ENCODE measurements at places on chromosomes 6 and 20.
A peak's percentile ranks its signal among the peaks of the same experiment; 100 is the strongest.

DNA sequence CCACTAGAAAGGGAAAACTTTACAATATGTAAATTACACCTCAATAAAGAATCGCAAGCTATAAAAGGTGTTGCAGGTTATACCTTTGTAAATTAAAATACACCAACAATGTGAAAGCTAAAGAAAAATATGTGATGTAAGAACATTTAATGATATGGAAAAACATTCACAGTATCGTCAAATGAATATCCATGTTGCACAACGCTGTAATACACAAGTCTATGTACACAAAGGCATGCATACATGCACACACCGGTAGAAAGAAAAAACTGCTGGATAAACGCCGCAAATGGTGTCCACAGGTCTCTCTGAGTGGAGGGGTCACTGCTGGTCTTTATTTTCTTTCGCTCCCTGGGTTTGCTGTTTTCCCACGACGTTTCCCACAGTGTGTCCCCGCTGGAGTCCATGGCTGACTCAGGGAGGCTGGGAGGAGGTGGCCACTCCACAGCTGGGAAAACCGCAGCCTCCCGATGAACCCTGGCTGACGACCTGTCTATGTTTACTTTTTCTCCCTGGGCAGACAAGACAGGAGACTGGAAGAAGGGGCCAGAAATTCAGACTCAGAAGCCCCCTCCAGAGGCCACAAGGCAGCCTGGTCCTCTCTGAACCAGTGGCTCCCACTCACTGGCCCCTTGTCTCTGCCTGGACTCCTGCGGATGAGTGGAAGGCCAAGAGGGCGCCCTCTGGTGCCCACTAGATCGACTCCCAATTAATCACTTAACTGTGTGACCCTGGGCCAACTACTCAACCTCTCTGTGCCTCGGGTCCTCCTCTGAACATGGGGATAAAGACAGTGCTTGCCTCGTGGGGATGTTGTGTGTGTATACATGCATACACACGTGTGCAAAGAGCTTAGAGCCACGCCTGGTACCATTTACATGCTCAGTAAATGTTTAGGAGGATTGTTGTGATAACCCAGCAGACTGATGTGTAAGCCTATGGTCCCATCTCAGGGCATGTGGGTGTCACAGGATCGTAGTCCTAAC, 12.8 kb upstream of the BPI start:
- DNase-seq: peak; percentile 26

GRCh38 chr6:136791296-136792094, 782 bp downstream of the MAP3K5 start:
- DNase-seq: peak; percentile 64

DNA sequence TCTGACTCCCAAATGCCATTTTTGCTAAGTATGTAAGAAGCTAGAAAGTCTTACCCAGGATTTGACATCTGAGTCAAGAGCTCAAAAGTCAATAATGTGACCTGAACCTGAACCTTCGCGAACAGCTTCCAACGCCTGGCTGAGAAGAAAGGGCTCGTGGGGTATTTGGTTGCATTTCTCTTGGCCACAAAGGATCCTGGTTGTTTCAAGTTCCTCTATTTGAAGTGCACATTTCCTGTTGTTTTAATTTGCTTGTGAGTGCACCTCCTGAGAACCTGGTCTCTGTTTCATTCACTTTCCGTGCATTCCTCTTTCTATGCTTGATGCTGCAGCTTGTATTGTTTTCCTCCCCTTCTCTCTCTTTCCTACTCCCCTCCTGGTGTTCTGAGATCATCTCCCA, 212.5 kb downstream of the FOXA2 start:
- no peak for DNase-seq

GRCh38 chr6:122861594-122861993, 72.5 kb downstream of the SMPDL3A start:
- no peak for DNase-seq

DNA sequence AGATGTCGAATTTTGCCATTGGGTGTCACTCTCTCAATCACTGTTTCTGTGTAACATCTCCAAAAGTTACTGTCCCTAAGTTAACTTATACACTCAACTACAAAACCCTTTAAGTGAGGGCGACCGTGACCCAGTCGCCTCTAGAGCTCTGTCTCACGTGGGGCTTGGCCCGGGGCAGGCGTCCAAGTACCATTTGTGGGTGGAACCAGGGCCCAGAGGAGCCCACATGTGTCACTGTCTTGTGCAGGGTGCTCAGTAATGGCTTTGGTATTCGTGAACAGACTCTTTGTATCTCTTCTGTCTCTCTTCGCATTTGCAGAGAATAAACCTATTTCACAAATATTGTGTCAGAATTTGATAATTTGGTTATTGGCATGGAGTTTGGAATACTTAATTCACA, 109.9 kb upstream of the THBS2 start:
- no peak for DNase-seq

DNA sequence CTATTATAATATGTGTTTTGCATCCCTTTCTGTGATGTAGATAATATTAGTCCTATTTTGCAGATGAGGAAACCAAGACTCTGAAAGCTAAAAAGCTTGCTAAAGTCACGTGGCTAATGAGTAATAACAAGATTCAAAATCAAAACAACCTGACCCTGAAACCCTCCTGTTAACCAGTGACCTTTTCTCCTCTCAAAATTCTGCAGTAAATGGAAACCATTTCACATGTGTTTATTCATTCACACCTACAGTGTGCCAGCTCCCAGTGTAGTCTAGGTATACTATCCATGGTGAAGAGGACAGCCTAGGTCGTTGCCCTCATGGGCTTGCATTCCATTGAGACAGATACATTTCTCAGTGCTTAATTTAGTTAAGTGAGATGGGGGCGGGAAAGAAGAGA, 30.6 kb upstream of the PHACTR2 start:
- no peak for DNase-seq

GRCh38 chr6:126804332-126805064, 314.0 kb upstream of the RSPO3 start:
- peak; percentile 70 for DNase-seq

DNA sequence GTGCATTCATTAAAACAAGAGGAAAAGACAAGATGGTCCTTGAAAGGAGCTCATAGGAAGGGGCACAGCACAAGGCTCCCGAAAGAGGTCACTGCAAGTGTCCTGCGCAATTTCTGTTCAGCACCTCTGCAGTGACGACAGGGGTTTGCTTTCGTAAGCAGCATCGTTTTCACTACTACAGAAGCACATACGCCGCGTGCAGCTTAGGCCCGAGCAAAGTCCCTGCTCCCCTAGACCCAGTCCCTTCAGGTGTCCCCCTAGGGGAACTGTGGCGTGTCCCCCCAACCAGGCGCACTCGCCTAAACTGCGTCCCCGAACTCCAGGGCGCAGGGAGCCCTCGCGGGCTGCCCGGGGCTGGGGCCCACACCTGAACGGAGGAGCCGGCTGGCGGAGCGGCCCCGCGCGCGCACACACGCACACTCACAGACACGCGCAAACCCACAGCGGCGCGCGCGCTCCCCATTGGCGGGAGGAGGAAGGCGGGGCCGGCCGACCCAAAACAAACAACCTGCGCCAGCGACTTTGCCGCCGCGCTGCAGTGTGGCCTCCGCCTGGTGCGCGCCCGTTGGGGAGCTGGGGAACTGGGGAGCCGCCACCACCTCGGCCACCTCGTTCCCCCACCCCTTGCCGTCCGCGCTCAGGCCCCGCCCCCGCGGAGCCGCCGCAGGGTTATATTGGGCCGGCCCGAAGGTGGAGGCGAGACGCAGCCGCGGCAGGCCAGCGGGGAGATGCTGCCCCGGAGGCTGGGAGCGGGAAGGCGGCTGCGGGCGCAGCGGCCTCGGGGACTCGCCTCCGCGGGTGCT, at the start of gene FOXQ1:
FOXQ1 (plus strand) TSS at position 699 of the 803 bp plus-strand sequence. CDS start 607 bp downstream, outside the sequence.
- DNase-seq: peak; percentile 72

DNA sequence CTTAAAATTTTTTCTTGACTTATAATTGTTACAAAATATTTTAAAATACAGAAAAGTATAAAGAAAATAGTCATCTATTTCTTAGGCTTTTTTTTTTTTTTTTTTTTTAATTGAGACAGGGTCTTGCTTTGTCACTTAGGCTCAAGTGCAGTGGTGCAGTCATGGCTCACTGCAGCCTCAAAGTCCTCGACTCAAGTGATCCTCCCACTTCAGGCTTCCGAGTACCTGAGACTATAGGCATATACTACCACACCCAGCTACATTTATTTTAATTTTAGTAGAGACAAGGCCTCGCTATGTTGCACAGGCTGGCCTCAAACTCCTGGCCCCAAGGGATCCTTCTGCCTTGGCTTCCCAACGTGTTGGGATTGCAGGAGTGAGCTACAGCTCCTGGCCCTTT, 5.3 kb upstream of the ACAT2 start:
- DNase-seq: no peak

All from eye (tissue), 1 donor.